Activated CD8-positive, alpha-beta T cell treated with anti-CD3 and anti-CD28 coated beads for 36 hours (primary cell): ENCODE measurements at places on chromosomes 3 and 15. TPM values are rescaled to one million over a fixed set of nuclear protein-coding genes. Genes with fewer than 3 reads are reported as not detected.

GRCh38 chr3:177946497-177946896, 589.7 kb upstream of the KCNMB2 start:
- no peak for DNase-seq

DNA sequence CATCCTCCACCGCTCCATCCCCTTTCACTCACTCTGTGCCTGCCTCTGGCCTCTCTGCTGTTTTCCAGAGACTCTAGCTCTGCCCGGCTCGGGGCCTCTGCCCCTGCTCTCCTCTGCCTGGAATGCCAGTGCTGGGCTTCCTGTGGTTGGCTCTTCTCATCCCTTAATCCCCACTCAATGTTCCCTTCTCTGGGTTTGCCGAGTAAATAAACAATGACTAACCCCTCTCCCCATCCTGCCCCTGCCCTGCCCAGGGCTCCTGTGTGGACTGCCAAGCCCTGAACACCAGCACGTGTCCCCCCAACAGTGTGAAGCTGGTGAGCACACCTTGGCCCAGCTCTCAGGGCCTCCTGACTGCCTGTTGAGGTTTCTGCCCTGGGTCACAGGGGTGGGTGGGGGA, 12.2 kb downstream of the STAB1 start:
- DNase-seq = no peak

GRCh38 chr15:67469680-67470079, 51.3 kb upstream of the C15orf61 start:
- DNase-seq = no peak

GRCh38 chr3:51954105-51954504, 1.1 kb upstream of the GPR62 start:
- DNase-seq = no peak

DNA sequence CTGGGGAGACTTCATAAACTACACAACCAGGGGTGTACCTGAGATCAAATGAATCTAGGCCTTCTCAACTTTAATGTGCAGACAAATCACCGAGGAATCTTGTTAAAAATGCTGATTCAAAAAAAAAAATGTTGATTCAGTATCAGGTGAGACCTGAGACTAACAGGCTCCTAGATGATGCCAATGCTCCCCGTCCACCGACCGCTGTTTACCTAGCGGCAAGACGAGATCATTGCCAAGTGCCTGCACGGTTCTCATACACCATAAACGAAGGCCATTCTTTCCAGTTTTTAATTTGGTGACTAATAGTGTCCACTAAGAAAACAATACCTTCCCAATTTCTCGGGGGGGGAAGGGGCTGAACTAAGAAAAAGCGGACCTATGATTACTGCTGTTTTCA, 2.5 kb upstream of the FSIP1 start:
- DNase-seq = no peak

GRCh38 chr15:63502137-63502766, 2.1 kb upstream of the USP3 start:
- no peak for DNase-seq

GRCh38 chr3:129291236-129291886, 12.7 kb downstream of the HMCES start:
- DNase-seq = no peak

DNA sequence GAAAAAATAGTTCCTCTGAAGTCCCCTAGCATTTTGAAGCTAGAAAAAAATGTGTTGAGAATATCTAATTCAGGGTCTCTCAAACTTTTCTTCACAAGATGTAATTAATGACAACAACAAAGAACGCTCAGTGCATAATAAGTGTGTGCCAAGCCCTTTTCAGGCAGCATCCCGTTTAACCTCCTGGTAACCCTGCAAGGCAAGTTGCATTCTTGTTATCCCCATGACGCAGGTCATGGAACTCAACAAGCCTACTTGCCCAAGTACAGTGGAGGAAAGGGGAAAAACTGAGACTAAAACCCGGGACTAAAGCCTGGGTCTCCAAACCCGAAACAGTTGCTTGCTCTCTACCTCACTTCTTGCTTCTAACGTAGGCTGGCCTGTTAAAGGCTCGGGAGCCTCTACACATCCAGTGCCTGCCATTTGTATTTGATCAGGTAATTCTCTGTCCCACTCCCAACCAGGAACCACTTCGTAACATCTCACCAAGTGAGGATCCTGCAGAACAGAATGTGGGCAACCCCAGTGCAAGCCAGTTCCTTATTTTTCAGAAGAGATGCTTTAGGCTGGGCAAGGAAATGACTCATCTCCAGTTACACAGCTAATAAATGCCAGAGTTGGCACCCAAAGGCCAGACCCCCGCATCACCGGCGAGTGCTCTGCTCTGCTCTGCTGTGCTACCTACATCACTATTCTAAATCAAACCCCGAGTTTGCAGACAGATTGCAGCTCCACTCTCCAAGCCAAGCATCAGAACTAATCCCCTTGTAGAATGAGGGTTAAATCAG, 28.3 kb downstream of the LMCD1 start:
- DNase-seq = no peak

DNA sequence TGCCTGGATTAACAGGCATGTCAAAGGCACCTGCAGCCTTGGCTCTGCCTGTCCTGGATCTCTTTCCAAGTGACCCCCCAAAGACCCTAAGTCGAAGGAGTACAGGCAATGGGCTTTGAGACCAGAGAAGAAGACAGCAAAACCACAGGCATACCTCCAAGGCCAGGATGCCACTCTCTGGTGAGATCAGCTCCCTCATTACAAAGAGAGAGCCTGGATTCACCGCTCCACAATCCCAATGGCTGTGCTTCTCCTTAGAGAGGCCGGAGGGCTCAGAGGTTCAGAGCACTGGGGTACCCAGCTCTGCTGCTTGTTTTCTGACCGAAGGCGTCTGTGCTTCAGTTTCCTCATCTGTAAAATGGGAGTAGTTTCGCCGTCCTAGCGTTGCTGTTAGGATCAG, 154.6 kb upstream of the MEF2A start:
- no peak for DNase-seq

DNA sequence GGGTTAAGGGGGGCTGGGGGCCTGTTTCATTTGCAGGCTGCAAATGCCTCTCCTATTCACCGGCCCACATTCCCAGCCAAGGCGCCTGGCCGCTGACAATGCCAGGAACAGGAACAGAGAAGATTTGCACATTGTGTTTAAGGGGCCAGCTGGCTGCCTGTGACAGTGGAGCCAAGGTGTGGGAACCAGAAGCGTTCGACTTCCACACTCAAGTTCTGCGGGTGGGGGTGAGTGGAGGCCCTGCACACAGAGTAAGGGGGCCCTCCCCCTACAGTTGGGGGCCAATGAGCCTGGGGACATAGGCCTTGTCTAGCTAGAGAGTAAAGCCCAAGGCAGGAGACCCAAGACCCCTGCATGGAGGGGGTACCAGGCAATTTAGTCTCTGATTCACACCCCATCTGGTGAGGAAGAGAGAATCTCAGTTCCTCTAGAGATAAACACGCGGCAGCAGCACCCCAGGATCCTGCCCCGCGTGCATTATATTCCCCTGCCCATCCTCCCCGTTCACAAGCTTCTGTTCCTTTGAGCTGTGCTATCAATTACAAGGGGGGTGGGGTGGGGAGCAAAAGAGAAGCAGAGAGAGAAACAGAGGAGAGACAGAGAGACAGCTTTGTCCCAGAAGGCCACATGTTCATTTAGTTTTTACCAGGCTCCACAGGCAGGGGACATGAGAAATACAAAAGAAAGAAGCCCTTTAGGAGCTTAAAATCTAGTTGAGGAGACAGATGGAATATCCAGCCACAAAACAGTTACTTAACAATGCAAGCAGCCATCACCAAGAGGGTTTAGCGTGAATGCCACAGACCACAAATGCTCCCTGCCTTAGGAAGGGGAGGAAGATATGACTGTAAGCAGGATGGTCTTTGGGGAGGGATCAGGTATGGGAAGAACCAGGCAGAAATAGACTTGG, 9.2 kb downstream of the IGDCC3 start:
- no peak for DNase-seq

DNA sequence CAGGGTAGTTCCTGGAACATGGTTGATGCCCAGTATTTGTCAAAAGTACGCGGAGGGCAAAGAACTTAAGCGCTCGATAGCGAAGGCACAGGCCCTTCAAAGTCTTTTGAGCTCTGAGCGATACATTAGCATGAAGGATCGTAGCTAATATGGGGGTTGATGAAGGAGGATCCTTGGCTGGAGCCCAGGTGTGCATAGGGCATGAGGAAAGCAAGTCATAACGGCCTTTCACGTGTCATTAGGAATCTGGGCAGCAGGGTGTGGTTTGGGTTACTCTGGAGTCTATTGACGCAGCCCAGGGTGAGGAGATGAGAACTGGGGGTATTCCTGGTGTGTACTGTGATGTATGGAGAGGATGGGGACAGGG, 31.7 kb downstream of the SPINK8 start:
- DNase-seq = peak; percentile 40

- DNase-seq = no peak
Observed at GRCh38 chr3:53230789-53231188, 25.0 kb downstream of the TKT start.

DNA sequence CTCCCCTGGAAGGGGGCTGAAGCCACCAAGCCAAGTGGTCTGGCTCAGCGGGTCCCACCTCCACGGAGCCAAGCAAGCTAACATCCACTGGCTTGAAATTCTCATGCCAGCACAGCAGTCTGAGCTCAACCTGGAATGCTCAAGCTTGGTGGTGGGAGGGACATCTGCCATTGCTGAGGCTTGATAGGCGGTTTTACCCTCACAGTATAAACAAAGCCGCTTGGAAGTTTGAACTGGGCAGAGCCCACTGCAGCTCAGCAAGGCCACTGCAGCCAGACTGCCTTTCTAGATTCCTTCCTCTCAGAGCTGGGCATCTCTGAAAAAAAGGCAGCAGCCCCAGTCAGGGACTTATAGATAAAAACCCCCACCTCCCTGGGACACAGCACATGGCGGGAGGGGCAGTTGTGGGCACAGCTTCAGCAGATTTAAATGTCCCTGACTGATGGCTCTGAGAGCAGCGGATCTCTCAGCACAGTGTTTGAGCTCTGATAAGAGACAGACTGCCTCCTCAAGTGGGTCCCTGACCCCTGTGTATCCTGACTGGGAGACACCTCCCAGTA, 23.2 kb upstream of the IGSF10 start:
- no peak for DNase-seq

DNA sequence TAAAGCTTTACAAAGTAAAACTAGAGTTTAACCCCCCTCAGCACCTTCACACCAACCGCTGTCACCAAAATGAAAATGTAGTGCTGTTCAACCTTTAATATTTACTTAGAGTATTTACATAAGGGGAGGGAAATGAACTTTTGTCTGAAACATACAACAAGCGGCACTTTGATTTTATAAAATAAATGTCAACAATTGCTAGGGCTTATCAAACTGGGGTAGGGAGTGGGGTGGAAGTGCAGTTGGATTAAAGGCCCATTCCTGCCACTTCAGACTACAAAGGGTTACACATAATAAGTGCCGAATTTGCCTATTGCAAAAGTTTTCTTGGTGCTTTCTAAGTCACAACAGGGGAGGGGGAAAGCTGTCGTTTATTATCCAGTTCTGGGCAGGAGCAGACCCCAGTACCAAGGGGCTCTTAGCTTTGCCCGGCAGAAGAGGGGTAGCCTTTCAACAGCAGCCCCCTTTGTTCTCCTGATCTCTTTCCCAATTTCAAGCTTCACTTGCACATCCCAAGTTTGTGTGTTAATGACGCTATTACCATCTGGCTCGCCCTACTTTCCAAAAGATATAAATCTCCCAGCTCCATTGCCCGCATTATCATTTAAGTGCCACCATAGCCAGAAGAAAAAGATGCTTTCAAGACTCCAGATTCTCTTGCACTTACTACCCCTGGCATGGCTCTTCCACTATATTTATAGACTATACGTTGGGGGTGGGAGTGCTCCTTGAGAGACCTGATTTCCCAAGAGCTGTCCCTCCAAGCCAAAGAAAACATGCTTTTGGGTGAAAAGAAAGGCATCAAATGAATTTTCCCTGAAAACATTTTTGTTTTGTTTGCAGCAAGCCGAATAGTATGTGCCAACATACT, 17.0 kb downstream of the SOX2 start:
- DNase-seq = no peak

GRCh38 chr3:11364181-11364580, 92.0 kb downstream of the ATG7 start:
- DNase-seq = no peak

GRCh38 chr3:102078854-102079808, 229.8 kb downstream of the NFKBIZ start:
- peak; percentile 23 for DNase-seq

C3orf22 gene
- not detected for total RNA-seq

IGSF11 gene
- 0.07 TPM for total RNA-seq

ZPLD1 gene
- not detected for total RNA-seq

TUSC7 gene
- total RNA-seq = not detected

POLQ gene
- 23.6 TPM for total RNA-seq

ANKUB1 gene
- not detected for total RNA-seq

SNUPN gene
- total RNA-seq = 28.5 TPM

THSD4 gene
- total RNA-seq = not detected

CLSTN2 gene
- not detected for total RNA-seq

CLRN1 gene
- not detected for total RNA-seq

GFM1 gene
- 56.1 TPM for total RNA-seq

C3orf85 gene
- not detected for total RNA-seq
